ENCODE measurements at places on chromosomes 11 and 22.

DNA sequence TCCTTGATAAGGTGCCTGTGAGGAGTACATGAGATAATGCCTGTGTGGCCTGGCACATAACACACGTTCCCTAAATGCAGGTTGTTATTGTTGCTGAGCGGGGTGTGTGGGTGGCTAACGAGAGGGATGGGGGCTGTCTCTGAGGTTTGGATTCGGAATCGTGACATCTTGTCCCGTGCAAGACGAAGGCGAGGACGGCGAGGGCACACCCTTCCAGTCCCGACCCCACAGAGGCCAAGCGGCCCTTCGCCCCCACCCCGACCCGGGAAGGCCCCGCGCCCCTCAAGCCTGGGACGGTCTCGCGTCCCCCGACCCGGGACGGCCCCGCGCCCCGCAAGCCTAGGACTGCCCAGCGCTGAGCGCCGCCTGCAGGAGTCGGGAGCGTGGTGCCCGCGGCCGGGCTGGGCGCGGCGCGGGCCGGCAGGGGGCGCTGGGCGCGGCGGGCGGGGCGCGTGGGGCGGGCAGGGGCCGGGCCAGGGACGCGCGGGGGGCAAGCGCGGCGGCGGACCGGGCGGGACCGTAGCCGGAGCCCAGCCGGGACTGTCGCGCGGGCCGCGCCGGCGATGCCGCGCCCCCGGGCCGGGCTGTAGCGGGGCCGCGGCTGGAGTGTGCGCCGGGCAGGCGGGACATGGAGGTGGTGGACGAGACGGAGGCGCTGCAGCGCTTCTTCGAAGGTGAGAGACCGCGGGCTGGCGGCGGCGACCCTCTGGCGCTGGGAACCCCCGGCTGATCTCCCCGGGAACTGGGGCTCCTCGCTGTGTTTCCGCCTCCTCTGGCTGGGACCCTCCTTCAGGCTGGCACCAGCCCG lies at the start of gene MYRF:
MYRF (plus strand) TSS at position 520 of the 808 bp plus-strand sequence; CDS start at position 629, 109 bp downstream.
- peak; percentile 70 for DNase-seq

GRCh38 chr11:127205688-127206217 lies 205.2 kb upstream of the KIRREL3 start:
- no peak for DNase-seq

DNA sequence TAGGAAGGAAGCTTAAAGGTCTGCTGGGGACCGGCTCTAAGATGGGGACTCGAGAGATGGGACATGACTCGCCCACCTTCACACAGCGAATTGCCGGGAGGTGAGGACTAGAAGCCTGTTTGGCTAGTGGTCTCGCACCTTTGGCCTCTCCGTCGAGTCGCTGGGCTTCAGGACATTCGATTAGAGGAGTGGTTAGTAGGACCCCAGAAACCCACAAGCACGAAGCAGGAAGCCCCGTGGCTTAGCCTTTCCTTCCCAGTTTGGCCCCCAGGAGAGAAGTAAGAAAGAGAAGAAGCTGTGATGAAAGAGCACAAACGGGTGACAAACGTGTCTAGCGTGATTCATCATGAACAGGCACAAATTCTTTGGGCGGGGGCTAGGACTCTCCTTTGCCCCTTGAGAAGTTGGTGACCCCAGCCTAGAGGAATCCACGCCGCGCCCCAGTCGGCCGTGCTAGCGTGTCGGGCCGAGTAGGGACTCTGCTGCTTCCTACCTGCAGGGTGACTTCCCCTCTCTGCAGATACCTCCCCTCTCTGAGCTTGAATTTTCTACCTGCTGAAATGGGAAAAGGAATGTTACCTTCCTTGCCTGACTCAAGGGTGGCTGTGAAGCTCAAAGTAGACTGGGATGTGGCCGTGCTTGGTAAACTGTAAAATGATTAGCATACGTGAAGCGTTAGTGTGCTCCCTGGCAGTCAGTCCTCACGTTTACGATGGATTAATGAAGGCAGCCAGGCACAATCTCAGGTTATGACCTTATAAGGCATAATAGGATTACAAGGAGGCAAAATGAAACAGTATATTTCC lies 1.1 kb upstream of the ADM start:
- peak; percentile 57 for DNase-seq

- DNase-seq = no peak
Measured at GRCh38 chr11:34632105-34632791, 11.4 kb downstream of the EHF start.

DNA sequence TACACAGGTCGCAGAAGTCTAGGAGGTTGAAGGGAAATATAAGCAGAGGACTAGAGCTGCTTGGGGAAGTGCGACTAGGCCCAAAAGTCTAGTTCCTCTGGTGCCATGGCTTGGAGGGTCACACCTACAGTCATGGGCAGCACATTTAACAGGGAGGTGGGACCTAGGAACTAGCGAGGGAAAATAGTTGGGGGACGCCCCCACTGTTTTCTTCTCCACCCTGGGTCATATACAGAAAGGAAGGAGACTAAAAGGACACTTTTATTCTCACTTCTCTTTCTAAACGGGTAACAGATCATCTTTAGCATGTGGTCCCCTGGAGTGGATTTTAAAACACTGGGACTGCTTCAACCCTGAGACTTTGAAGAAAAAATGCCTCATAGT lies 16.6 kb downstream of the APIP start:
- no peak for DNase-seq

GRCh38 chr22:47678048-47678447 lies 915.6 kb downstream of the TBC1D22A start:
- DNase-seq = no peak
